ENCODE measurements at places on chromosomes 4 and X.

DNA sequence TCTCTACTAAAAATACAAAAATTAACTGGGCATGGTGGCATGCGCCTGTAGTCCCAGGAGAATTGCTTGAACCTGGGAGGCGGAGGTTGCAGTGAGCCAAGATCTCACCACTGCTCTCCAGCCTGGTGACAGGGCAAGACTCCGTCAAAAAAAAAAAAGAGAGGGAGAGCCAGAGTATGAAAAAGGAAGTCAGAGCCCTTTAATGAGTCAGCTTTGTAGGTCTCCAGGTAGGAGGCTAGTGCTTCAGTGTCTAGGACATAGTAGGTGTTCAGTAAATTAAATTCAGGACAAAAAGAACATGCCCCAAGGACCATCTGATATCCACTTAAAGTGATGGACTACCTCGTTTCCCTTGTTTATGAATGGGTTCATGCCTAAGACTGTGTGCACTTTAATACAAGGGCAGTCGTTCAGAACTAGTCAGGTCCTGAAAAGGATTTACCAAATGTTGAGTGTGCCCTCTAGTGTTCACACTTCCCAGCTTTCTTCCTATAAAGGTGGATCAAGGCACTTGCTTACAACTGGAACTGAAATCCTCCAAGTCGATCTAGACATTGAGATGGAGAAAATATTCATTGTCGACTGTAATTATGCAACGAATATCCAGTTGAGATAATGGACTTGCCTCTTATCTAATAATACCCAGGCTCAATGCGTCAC is 29.0 kb downstream of the F9 start:
- DNase-seq = no peak

GRCh38 chr4:150389896-150390530 is 191.9 kb upstream of the MAB21L2 start:
- no peak for DNase-seq

DNA sequence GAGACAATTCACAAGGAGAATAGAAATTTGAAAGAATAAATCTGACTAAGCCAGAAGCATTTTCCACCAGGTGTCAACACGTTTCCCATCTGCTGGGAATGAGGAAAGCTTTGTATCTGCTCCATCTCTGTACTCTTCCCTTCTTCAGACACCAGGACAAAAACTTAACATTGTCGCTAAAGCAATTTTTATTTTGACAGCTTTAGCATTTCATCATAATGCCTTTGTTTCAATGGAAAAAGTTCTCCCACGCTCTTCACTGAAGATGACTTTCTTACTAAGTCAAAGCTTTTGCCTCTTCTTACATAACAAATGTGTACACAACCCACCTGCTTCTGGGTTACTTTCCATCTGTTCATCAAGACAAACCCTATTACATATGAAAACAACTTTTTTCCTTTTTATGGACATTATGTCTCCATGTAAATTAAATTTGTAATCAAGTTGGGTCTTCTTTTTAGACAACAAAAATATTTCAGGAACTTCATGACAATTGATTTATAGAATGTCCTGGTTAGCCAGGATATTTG is 141.7 kb upstream of the GUCY1A1 start:
- DNase-seq = no peak

DNA sequence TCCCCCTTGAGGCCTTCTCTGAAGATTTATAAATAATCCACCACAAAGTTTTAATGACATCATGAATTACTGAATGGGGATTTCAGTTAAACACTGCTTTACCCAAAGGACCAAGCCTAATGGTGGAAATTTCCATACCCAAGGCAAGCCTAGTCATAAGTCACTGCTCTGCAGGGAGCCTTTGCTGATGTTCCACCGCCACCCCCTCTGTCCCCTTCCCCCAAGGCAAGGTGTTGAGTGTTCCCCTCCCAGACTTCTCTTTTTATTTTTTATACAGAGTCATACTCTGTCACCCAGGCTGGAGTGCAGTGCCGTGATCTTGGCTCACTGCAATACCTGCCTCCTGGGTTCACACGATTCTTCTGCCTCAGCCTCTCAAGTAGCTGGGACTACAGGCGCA is 76.4 kb upstream of the FUNDC1 start:
- no peak for DNase-seq

- no peak for DNase-seq
These were observed 51.3 kb upstream of the EGFL6 start for GRCh38 chrX:13518126-13518525.

- no peak for DNase-seq
These were observed 320.4 kb upstream of the SLC7A11 start for GRCh38 chr4:138562544-138562991.
